ENCODE measurements at places on chromosomes 2 and 18.

DNA sequence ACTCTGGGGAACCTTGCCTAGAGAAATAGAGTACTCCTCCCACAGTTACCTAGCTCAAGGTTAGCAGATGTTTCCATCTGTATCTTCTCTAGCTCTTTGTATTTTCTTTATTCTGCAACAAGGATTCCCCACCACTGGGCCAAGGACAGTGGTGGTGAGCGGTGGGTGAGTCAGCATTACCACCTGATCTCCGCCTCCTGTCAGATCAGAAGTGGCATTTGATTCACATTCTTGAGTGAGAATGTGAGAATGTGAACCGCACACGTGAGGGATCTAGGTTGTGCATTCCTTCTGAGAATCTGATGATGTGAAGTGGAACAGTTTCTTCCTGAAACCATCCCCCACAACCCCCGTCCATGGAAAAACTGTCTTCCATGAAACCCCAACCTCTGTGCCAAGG is 9.0 kb downstream of the EPB41L3 start:
- DNase-seq, result no peak

DNA sequence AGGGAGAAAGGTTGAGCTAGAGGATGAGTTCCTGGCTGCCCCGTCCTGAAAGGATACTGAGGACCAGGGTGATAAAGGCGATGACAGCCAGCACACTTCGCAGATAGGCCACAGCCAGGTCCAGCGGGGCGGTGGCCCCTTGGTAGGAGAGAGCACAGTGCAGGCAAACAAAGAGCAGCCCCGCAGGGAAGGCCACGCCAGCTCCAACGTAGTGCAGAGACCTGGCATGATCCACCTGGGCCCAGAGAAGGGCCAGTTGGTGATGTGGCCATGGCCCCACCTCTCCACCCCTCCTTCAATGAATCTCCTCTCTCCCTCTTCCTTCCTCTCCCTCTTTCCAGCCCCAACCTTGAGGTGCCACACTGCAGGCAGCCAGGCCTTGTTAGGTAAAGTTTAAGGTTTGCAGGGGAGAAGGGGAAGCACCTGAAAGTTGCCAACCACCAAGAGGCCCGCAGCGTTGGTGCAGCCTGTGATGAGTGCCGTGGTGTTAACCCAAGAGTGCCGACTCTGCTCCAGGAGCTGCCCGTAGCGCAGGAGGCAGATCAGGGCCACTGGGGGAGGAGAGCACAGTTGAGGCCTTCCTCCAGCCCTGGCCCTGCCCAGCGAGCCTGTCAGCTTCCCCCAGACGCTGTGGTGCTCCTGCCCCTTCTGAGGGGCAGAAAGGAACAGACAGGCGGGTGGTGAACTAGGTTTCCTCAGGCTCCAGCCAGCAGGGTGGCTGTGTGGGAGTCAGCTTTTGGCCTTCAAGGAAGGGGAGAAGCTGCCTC is 2.8 kb downstream of the TMEM150A start:
- no peak for DNase-seq

DNA sequence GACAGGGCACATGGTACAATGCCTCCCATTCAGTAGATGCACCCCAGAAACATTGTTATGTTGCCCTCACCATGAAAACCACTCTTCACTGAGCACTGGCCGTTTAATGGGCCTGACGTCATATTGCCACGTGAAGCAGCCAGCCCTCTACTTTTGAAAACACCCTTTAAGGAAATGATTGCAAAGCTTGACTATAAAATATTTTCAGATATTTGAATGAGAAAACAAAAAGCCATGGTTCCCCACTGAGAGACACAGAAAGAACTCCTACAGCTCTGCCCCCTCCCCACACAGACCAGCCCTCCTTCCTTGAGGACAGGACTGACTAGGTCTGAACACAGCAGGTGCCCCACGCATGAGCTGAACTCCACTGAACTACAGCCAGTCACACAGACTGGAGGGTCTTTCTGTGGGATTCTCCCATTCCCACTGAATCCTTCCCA is 349.1 kb downstream of the ANAPC1 start:
- DNase-seq, result no peak

DNA sequence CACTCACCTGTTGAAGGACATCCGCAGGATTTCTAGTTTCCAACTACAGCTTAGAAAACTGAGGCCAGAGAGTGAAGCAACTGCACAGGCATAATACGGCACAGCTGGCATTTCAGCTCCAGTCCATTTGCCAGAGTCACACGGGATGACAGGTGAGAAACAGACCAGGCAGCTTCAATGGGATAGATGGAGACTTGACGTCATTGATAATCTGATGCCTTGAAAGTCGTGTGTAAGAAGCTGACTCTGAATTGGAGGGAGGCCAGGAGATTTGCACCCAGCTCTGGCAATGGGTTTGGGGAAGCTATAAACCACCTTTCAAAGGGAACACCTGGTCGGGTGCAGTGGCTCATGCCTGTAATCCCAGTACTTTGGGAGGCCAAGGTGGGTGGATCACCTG is 12.4 kb upstream of the DNMT3A start:
- no peak for DNase-seq

DNA sequence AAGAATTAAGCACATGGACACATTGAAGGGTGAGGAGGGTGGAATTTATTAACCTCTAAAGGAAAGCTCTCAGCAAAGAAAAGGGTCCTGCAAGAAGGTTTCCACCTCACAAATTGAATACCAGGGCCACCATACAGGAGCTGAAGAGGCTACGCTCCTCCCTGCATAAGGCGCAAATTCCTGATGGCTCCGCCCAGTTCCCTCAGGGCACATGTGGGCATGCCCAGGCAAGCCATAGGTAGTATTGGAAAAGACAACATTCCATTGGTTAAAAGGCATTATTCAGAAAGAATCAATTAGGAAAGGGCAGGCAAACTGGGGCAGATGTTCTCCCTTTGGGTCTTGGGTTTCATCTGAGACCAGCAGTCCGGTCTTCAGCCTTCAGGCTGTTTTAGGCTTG is 161.2 kb downstream of the PTPRM start:
- no peak for DNase-seq

DNA sequence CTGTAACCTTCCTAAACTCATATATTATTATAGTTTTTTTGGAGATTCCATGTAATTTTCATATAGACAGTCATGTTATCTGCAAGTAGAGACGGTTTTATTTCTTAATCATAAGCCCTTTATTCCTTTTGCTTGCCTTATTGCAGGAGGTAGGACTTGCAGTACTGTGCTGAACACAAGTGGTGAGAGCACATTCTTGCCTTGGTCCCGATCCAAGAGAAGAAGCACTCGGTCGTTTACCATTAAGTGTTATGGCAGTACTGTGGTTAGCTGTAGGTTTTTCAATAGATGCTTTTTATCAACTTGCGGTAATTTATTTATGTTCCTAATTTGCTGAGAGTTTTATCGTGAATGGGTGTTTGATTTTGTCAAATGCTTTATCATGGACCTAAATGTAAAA is 305.7 kb downstream of the DYSF start:
- peak; percentile 44 for DNase-seq

DNA sequence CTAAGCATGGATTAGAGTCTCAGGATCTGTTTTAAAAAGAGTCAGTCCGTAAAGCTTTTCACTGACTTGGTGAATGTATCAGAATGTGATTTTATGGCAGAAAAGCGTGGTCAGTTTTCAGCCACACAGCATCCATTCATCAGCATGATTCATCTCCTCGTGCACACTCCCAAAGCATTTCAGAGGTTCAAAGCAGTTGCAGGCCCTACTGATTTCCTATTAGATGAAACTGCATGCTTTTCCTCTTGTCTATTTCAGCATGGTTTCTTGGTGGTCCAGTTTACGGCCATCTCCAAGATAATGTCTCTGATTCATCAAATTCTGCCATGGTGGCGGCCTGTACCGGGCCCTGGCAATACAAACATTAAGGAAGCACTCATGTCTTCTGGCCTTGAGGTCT is 4.8 kb upstream of the PARD6G start:
- no peak for DNase-seq

GRCh38 chr18:10927286-10927992 is 221.9 kb downstream of the PIEZO2 start:
- DNase-seq, result no peak

GRCh38 chr2:238571661-238572372 is 145.1 kb downstream of the ASB1 start:
- no peak for DNase-seq

GRCh38 chr18:61824733-61825363 is 68.0 kb downstream of the RNF152 start:
- DNase-seq, result peak; percentile 12

All from cardiac muscle cell (in vitro differentiated cells and primary cell).